ENCODE measurements at places on chromosomes 3 and 15. TPM values are rescaled to one million over a fixed set of nuclear protein-coding genes. Genes with fewer than 3 reads are reported as not detected.

HCLS1 gene
- 6.9 TPM for polyA plus RNA-seq

GRCh38 chr3:128786434-128787020, 60.5 kb downstream of the RAB7A start:
- no peak for DNase-seq

KLF15 gene
- 77.6 TPM for polyA plus RNA-seq

DNA sequence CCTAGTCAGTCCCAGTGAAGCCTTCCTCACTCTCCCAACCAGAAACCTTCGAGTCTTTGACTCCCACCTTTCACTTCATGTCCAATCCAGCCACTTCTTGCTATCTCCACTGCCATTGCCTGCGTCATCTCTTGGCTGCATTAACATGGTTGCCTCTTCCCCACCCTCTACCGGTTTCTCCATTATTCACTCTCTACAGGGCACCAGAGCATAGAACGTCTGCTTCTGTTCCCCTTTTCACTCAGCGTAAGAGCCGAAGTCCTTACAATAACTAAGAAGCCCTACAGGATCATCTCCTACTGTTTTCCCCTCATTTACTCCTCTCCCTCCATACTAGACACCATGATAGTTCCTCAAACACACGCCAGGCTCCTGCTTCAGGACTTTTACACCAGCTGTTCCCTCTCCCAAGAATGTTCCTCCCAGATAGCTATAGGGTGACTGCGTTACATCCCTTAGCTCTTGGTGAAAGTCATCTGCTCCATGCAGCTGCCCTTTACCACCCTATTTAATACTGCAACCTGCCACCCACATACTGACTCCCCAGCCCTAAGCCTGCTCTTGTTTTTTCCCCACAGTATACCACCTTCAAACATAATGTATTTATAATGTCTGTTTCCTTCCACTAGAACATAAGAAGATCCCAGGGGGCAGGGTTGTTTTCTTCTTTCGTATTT, 30.9 kb downstream of the RCN2 start:
- no peak for DNase-seq

- no peak for DNase-seq
These were observed 138.1 kb upstream of the PDZRN3 start for GRCh38 chr3:73762855-73763254.

DNA sequence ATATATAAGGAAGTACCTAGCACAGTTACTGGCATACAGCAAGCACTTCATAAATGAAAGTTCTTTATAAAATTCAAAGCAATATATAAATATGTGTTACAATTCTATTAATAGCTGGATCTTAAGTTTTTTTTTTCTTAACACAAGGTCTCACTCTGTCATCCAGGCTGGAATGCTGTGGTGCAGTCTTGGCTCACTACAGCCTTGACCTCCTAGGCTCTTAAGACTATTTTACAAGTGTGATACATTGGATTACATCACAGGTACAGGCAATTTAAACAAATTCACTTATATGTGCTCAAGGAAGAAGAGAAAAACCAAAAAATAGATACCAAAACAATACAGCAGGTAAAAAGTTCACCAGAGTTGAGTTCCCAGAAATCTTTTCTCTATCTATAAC, 60.6 kb downstream of the ZNF280D start:
- DNase-seq, result no peak

GRCh38 chr3:71111784-71112440, 471.6 kb downstream of the FOXP1 start:
- DNase-seq, result no peak

DNA sequence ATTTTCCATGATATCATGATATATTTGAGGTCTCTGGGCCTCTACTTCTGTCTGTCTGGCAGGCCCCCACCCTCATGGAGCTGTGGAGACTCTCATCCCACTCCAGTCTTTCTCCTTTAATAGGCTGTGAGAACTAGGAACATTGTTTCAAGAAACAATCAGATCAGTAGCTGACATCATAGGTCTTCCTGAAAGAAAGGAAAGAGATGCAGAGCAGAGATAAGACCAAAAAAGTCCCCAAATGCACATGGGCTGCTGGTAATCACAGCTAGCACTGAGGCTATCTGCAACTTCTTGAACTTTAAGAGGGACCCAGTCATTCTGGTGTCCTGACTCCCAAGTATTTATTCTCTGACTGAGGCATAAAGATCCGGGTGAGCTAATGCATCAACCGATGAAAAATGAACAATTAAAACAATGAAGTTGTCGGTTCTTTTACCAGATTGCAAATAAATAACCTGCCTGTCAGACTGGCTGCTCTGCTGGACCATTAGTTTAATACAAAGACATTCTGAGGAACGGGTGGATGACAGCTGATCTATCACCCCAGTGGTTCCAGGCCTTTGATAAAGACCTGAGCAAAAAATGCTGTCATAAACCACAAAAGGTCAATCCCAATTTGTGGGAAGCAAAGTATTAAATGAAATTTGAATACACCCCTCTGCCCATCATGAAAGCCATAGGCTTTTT, 780.8 kb upstream of the GOLIM4 start:
- no peak for DNase-seq

Data from psoas muscle (tissue), 8 donors.